Endothelial cell (in vitro differentiated cells): ENCODE measurements at places on chromosomes 16 and 17. TPM values are rescaled to one million over a fixed set of nuclear protein-coding genes. Genes with fewer than 3 reads are reported as not detected.

GRCh38 chr17:64259922-64260321 is 3.1 kb downstream of the TEX2 start:
- DNase-seq: no peak

- DNase-seq: no peak
Measured at GRCh38 chr17:62680541-62681052, 53.1 kb downstream of the MRC2 start.

GRCh38 chr17:68401288-68401687 is 56.0 kb downstream of the WIPI1 start:
- no peak for DNase-seq

DNA sequence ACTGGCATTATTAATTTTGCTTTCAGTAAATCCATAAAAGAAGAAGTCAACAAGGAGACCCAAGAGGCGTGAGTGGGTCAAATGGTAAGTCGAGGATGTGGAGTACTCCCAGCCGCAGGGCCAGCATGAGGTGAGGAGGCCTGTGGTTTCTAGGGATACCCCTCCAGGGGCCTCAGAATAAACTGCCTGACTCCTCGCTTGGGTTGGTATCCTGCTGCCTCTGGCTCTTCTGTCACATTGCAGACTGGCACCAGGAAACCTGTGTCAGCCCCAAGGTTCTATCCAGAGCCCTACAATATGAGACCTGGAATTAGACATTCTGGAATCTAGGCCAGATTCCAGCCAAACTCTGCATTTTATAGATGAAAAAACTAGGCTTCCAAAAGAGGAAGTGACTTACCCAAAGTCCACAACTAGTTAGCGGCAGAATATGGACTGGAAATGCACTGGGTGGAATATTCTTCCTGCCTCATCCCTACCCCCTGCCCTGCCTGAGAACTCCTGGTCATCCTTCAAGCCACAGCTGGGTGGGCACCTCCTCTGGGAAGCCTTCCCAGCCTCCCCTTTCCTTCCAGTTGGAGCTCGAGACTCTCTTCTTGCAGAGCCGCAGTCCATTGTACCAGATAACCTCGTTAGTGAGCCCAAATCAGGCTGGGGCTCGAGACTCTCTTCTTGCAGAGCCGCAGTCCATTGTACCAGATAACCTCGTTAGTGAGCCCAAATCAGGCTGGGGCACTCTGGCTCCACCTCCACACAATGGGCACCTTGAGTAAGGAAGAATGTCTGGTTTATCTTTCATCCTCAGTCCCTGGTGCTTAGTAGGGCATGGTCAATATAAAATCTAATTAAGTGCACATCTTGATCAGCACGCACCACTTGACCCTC is 22.6 kb downstream of the C17orf67 start:
- no peak for DNase-seq

DNA sequence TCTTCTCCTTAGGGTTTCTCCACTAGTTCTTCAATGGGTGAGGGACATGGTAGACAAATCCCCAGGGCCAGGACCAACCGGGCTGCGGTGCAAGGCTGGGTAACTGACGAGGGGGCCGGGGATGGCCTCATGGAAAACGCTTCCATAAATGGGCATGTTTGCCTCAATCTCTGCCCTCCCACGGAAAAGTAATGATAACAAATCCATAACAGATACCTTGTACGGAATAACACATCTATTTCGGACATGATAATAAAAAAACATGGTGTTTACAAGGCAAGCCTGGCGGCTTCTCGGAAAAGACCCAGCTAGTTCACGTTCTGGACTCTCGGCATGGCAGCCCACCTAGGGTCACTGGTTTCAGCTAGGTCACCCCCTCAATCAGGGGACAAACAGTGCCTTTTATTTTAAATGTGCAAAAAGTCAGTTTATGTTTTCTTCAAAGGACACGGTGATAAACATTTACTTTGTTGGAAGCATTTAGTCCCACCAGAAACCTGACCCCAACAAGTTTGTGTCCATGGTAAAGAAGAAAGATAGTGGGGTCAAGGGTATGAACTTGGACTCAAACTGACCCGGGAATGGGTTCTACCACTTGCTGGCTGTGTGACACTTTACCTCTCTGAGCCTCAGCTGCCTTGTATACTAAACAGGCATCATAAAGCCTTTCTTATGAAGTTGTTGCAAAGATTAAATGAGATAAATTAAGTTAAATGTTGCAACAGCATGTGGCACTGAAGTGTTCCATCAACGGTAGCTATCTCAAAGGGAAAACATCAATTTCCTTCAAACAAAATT is 1.7 kb downstream of the MYH11 start:
- no peak for DNase-seq

GRCh38 chr17:57869617-57870282 is 19.9 kb upstream of the MRPS23 start:
- no peak for DNase-seq

DNA sequence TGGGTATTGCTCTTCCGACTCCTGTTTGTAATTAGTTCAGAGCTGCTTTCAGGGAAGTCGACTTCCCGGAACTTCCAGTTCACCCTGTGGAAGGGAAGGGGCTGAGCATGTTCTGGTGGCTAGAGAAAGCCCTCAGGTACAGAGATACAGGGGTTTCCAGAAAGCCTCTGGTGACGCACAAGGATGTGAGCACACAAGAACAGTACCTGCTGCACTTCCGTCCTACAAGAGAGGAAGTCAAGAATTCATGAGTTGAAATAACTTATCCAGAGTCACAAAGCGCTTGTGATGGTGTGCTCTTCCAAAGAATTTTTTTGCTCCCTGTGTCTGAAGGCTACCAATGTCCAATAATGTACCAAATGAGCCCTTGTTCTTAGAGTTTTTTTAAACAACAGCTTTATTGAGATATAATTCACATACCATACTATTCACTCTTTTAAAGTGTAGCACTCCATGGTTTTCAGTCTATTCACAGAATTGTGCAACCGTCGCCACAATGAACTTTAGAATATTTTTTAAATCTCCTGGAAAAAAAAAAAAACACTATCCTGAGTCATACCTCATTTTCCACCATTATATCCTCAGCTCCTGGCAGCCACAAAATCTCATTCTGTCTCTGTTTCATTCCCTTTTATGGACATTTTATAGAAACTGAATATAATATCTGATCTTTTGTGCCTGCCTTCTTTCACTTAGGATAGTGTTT is 327.6 kb downstream of the CDH13 start:
- DNase-seq: no peak

GRCh38 chr17:65518256-65518655 is 43.2 kb downstream of the AXIN2 start:
- DNase-seq: no peak

GRCh38 chr17:66309793-66310192 is 7.4 kb downstream of the PRKCA start:
- DNase-seq: no peak

GRCh38 chr17:63489291-63489690 is 12.4 kb downstream of the ACE start:
- DNase-seq: no peak

DNA sequence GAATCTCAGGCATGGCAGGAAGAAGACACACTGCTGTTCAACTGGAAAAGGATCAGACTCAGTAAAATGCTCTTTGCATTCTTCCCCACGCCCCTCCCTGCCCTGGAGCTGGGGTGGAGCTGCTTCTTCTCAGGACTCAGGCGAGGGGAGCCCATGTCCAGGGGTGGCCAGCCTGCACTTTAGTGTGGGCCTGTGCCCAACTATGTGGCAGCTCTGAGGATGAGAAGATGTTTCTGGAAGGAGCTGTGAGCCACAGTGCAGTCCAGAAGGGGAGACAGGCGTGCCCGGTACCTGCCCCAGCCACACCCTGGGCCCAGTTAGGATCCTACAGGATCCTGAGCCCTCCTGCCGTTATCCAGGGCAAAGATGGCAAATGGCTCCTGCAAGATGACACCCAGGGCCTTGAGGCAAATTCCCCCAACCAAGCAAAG is 120.3 kb downstream of the ANKRD11 start:
- no peak for DNase-seq

GRCh38 chr16:67931712-67932461 is at the start of gene CTRL:
TSS of gene CTRL (minus strand) at chr16:67931862. CDS start at chr16:67931852, 10 bp downstream.
- no peak for DNase-seq

DNA sequence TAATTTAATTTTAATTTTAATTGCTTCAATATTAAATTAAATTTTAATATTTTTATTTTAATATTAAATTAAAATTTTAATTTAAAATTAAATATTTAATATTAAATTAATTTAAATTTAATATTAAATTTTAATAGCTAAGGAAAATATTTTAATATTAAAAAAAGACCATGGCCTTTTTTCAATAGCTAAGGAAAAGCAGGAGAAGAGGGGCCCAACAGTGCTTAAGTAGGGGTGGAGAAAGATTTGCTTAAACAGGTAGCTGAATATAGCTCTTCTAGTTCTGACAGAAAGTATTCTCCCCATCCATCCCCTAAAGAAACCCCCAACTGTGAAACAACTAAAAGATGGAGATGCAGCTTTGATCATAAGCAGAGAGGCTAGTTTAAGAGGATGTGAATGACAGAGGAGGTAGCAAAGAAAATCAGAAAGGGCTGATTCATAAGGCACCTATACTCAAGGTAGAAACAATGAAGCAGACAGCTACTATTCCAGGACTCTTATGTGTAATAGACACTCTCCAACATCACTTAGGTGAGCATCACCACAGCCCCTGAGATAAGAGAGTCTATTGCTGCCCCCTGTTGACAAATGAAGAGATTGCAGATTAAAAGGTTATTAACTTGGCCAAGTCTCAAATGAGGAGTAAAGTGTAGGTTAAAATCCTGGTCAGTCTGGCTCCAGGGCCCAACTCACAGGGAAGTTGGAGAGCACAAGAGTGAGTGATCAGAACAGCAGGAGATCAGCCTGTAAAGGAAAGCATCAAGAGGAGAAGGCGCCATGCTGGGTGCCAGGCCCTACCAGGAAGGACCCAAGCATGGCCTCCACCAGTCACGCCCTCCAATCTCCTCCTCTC is 7.8 kb upstream of the RNASEK start:
- DNase-seq: peak; percentile 59

GRCh38 chr17:81707725-81708646 is 4.1 kb upstream of the SLC25A10 start:
- DNase-seq: no peak

DNA sequence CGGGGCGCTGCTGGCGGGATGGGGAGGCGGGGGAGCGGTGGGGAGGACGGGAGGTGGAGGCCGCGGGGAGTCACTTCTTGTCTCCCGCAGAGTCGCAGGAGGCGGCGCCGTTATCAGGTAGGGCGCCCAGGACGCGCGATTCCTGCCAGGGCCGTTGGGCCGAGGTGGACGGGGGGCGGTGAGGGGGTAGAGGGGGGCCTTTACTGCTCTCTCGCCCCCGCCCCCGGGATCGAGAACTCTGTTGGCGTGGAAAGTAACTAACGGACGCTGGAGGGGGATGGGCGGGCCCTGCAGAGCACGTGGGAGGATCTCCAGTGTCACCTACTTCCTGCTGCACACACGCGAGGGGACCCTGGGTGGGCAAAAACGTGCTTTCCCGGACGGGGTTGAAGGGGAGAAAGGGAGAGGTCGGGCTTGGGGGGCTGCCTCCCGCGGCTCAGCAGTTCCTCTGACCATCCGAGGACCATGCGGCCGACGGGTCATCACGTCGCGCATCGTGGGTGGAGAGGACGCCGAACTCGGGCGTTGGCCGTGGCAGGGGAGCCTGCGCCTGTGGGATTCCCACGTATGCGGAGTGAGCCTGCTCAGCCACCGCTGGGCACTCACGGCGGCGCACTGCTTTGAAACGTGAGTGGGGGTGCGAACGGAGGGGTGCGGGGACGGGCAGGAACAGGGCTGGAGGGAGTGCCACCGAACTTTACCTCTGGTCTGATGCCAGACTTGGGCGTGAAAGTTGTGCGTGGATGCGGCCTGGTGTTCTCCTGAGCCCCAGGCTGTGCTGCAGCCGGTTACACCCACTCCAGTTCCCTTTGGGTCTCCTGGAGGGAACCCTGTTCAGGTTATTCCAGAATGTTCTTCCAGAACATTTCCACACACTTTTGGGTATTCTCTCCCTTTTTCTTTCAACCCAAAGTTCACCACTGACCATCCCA is 569 bp downstream of the PRSS21 start:
- DNase-seq: no peak

- DNase-seq: no peak
Measured at GRCh38 chr17:1940810-1941185, 84.3 kb downstream of the RTN4RL1 start.

GRCh38 chr16:89334988-89335802 is 117.7 kb downstream of the ZNF778 start:
- no peak for DNase-seq

GRCh38 chr16:53456625-53457024 is 22.4 kb downstream of the RBL2 start:
- DNase-seq: no peak

DNA sequence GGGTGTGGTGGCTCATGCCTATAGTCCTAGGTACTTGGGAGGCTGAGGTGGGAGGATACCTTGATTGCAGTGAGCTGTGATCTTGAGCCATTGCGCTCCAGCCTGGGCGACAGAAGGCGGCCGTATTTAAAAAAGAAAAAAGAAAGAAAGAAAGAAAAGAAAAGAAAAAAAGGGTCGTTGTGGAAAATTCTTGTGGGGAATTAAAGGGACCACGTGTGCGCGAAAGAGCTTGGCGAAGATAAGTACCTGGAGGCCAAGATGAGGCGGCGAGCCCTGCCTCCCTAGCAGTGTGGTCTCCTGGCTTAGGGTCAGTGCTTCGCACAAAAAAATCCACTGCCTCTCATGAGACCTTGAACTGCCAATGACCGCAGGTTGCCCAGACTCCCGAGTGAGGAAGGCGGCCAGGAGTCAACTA is 728 bp upstream of the NMT1 start:
- no peak for DNase-seq

DNA sequence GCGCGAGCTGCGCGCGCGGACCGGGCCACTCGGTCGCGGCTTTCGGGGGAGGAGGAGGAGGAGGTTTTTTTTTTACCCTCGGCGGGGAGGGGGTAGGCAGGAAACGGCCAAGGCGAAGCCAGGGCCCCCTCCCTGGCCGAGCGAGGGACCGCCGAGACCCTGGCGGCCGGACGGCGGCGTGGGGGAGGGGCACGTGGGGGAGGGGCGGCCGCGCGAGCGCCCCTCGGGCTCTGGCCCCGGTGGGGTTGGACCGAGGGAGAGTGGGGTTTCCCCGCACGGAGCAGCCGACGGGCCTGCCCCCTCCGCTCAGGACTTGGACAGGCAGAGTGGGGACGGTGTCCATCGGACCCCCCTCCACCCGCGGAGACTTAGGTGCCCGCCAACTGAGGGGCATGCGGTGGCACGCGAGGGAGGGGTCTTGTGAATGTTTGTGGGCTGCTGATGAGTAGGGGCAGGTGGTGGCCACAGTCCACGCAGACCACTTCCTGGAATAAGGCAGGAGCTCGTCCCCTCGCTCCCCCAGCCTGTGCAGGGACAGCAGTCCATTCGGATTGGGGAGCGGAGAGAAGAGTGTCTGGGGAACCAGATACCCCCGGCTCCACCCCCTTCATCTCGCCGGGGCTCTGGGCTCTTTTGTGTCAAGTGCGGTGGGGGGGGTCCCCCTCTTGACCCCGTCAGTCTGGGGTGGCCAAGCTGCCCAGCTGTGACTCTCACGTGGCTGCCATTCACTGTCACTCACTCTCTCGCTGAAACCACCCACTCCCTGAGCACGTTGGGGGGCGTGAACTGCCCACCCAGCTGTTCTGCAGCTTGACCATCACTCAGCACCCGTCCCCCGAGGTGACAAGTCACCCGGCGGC is 3.0 kb upstream of the CHD3 start:
- peak; percentile 51 for DNase-seq

- no peak for DNase-seq
Measured at GRCh38 chr17:65856865-65857264, 295.4 kb upstream of the AXIN2 start.

Gene SLC38A8
- not detected for total RNA-seq

Gene SEPTIN1
- total RNA-seq: 1.6 TPM

Gene FADS6
- total RNA-seq: not detected

Gene LSM12
- total RNA-seq: 63.0 TPM

Gene GRAP
- total RNA-seq: 50.2 TPM

Gene TMC6
- 292 TPM for total RNA-seq

Gene ADAMTS18
- 0.69 TPM for total RNA-seq

Gene CCDC154
- total RNA-seq: 2.4 TPM

Gene TMIGD1
- not detected for total RNA-seq

Gene KCNH6
- 18.6 TPM for total RNA-seq

Gene MT3
- not detected for total RNA-seq
